Dermis blood vessel endothelial cell (primary cell): ENCODE measurements at places on chromosomes 1 and 21. TPM values are rescaled to one million over a fixed set of nuclear protein-coding genes. Genes with fewer than 3 reads are reported as not detected.

- peak; percentile 72 for DNase-seq
Observed at GRCh38 chr1:12456979-12457378, 161.0 kb downstream of the DHRS3 start.

GRCh38 chr1:232806186-232806510, 932 bp downstream of the MAP10 start:
- DNase-seq: no peak

GRCh38 chr1:11473491-11474034, 5.4 kb upstream of the DISP3 start:
- peak; percentile 44 for DNase-seq

DNA sequence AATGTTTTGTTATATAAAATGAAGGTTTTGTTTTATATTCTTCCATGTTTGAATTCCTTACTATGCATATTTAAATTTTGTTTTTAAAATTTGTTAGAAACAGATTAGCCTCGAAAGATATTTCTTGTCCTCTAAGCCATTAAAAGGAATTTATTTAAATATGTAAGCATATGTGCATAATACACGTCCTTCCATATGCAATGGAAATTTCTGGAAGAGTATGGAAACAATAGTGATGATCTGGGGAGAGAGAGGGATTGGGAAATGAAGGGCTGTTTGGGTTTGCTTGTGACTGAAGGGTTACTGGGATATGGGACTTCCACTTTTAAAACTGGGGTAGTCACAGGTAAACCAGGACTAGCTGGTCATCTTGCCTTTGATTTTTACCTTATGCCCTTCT, 21.1 kb downstream of the ECHDC2 start:
- DNase-seq: no peak

DNA sequence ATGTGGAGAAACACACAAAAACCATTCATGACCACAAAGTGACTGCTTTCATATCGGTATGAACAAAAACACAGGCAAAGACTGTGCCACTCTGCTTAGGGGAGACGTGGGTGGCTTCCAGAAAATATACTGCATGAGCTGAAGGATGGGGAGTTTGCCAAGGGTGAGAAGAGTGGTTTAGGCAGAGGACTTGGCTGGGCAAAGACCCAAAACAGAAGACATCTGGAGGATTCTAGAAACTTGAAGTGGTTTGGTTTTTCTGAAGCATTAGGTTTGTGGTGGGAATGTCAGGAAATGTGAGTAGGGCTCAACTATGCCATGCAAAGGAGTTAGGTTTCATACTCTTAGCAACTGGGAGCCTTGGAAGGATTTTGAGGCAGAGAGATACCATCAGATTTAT, 26.6 kb upstream of the DNM3 start:
- DNase-seq: no peak

The CDC7 gene
- total RNA-seq: 2.6 and 7.7 TPM in 2 replicates

The ACTA1 gene
- 0.17 TPM in 1 of 2 replicates, not detected in the other for total RNA-seq
